Non-pigmented ciliary epithelial cell (primary cell): ENCODE measurements at places on chromosomes 1 and 21.

DNA sequence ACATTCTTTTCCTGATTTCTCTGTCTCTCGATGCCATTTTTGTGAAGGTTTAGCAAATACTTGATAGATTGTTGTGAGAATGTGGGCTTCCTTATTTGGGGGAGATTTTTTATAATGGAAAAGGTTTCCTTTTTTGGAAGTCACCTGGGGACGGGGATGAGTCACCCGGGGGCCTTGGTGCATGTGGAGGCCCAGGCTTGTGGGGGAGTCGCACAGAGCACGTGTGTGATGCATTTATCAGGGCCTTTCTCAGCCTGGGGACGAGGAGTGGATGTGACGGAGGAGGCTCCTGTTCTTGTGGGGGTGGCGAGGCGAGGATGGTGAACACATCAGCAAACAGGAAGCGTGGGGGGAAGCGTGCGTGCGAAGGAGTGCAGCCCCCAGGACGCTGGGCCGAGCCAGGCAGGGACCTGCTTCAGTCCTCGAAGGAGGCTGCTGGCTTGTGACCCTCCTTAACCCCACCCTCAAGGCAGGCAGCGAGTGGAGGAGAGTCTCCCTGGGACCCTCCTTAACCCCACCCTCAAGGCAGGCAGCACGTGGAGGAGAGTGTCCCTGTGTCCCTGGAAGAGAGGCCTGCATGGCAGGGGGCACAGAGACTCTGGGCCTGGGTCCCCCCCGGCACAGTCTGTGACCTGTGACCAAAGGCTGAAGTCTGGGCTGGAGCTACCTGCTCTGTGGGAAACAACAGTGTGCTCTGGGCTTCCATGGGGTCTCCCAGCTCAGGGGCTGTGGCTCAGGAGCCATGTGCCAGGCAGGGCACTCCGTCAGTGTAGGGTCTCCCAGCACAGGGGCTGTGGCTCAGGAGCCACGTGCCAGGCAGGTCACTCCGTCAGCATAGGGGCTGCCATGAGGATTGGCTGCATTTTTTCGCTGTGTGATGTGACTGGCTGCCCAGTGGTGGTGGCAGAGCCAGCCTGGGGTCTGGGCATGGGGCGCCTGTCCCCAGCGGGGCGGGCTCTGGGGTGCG, 57.2 kb downstream of the AGPAT3 start:
- no peak for DNase-seq

GRCh38 chr21:33993286-33994231, 78.0 kb upstream of the ATP5PO start:
- DNase-seq, result no peak

GRCh38 chr21:37546949-37547614, 180.5 kb downstream of the DYRK1A start:
- no peak for DNase-seq

GRCh38 chr1:30388386-30388785, 335.0 kb downstream of the MATN1 start:
- DNase-seq, result no peak

DNA sequence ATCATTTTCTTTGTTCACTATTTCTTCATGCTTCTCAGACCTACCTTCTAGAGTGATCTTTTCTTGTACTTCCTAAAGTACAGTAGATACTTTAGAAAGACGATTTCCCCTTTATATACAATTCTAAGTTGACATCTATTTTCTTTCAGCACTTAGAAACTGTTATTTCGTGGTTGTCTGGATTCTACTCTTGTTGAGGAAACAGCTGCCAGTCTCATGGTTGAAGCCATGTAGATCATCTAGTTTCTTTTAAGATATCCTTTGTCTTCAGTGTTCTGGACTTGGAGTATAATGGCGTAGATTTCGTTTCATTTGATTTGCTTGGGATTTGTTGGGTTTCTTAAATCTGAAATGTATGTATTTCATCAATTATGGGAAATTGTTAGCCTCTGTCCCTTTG, 67.6 kb downstream of the PKN2 start:
- no peak for DNase-seq

GRCh38 chr21:27802816-27803475, 836.1 kb upstream of the ADAMTS5 start:
- no peak for DNase-seq

GRCh38 chr1:201538612-201539551, at the start of gene NAV1:
NAV1 (plus strand) TSS chr1:201539127; CDS start chr1:201622885, 83,758 bp downstream.
- DNase-seq, result no peak

- no peak for DNase-seq
Measured at GRCh38 chr1:27241677-27242076, 7.2 kb downstream of the WDTC1 start.

DNA sequence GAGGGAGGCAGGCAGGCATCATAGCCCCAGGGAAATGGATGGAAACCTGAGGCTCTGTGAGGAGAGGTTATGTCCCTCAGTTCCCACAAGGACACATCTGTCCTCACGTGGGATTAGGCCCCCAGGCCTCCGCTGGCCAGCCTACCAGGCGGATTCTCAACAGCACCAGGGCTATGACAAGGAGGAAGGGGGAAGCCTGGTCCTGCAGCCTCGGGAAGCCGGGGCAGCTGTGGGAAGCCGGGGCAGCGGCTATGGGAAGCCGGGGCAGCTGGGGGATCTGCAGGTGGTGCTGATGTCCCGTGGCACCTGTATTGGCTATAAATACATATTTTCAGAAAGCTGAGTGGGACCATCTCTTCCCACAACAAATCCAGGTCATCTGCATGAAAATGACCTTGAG, 19.7 kb downstream of the BSND start:
- DNase-seq, result no peak

- DNase-seq, result no peak
Measured at GRCh38 chr1:153627715-153628626, at the start of gene S100A1. S100A1 (plus strand) TSS chr1:153628434; CDS start chr1:153630522, 2,088 bp downstream.

DNA sequence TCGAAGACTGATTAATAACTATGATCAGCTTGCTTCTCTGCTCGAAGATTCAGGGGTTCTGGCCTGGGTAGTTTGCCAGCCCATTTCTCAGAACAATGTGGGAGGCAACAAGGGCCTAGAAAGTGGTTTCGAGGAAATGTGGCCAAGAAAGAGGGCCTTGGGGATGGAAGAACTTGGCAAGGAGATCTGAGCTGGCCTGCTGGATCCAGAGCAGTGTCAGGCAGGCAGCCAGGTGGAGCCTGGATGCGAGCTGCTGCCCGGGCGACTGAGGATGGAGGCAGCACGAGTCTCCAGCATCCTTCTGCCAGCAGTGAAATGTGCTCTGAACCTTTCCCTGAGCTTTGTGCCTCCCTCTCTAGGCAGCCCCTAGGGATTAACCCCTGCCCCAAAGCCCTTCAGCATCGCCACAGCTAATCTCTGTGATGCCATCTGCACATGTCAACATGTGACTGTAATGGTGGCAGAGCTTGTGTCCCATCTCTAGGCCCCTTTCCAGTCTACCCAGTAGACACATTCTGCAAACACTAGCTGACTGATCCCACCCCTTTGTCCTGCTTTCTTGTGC, 61.0 kb upstream of the NEK2 start:
- DNase-seq, result no peak

GRCh38 chr1:84255582-84255981, 45.9 kb upstream of the SAMD13 start:
- DNase-seq, result no peak

- DNase-seq, result no peak
Measured at GRCh38 chr1:116375887-116376728, 3.1 kb downstream of the ATP1A1 start.

DNA sequence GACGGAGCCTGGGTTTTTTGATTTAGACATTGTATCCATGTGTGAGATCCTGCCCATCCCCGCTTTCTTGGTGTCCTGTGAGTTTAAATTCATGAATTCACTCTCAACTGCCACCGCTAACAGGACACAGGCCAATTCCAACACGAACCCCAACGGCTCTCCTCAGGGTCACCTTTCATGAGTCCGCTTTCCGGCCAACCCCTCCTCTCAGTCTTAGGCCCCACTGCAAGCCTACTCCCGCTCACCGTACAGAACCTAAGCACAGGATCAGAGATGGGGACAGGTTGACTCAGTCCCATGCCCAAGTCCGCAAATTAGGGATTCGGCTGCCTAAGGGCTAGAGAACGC, 238 bp upstream of the SCP2 start:
- DNase-seq, result no peak

GRCh38 chr1:178055779-178056471, 38.0 kb upstream of the RASAL2 start:
- DNase-seq, result no peak

GRCh38 chr1:247110627-247111258, 6.6 kb upstream of the ZNF669 start:
- DNase-seq, result no peak
